ENCODE measurements at places on chromosomes 13 and 19.
A peak's percentile ranks its signal among the peaks of the same experiment; 100 is the strongest.

- DNase-seq: no peak
These were observed 14.3 kb upstream of the HNRNPUL1 start for GRCh38 chr19:41249707-41250423.

DNA sequence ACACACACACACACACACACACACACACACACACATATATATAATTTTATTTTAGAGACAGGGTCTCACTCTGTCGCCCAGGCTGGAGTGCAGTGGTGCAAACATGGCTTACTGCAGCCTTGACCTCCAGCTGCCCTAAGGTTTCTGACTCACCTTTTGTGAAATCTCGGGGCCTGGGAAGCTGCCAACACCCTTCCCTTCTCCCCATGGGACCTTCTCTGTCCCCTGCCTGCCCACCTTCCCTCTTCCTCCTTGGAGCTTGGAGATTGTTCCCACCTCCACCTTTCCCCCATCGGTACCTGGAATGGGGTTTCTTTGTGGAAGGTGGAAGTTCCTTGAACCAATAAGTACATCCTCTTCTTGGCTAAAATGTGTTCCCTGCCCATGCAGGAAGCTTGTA is 6.3 kb downstream of the ARRDC5 start:
- no peak for DNase-seq

DNA sequence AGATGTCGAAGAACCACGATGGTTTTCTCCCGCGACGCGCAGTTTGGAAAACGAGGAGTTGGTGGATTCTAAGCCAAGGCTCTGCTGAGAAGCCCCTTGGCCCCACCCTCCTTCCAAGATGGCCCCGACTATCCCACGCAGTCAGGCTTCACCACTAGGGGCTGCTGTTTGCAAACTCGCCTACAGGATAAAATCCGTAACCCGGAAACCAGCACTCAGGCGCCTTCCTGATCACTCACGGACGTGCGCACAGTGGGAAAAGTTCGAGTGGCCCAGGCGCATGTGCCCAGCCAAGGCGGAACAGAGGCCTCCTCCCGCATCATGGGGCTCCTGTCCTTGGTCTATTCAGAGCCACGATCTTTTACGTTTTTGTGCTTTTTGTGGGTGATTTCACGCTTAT is 19.2 kb upstream of the UQCR11 start:
- peak; percentile 55 for DNase-seq

- no peak for DNase-seq
These were observed 752.2 kb downstream of the EFNB2 start for GRCh38 chr13:105783261-105783660.

- no peak for DNase-seq
These were observed 7.2 kb upstream of the BCL3 start for GRCh38 chr19:44741258-44741731.

- no peak for DNase-seq
These were observed 357.3 kb downstream of the ZNF536 start for GRCh38 chr19:30729451-30729850.

DNA sequence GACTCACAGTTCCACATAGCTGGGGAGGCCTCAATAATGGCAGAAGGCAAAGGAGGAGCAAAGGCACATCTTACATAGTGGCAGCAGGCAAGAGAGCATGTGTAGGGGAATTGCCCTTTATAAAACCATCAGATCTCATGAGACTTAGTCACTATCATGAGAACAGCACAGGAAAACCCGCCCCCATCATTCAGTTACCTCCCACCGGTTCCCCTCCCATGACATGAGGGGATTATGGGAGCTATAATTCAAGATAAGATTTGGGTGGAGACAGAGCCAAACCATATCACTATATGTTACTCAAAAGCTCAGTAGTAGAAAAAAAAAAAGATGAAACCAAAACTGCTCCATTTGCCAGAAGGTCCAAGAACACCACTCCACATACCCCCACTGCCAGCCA is 58.5 kb downstream of the DNAJC15 start:
- no peak for DNase-seq

DNA sequence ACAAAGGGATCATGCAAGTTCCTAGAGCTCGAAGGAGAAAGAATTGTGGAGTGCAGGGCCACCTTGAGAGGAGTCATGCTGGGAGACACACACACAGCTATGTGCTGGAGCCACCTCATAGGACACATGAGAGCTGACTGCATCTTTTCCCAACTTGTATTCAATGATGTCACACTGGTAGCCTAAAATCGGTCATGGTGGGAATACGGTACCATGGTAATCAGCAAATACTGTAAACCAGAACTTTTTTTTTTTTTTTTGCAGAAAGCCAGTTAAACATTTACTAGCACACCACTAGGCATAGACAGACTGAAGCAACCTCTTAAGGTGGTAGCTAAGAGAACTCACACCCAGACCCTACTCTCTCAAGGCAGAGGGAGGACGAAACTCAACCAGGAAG is 47.0 kb upstream of the INTS6 start:
- no peak for DNase-seq

GRCh38 chr19:40936755-40937154 is 54.3 kb upstream of the CYP2B6 start:
- no peak for DNase-seq

DNA sequence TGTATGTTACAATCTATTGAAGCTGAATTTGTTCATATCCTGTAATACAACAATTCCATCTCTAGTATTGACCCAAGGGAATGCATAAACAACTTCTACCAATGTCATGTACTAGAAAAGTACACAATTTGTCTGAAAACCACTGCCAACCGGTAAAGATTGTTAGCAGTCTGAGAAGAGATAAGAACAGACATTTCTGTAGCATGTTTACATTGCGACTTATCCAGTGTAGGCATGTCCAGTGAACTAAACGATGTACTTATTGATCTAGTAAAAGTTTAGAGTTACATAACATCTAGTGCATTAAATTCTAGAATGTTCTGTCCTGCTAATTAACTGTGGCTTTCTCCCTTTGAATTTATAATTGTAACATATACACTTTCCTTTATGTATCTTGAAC is 425.9 kb downstream of the SLITRK6 start:
- no peak for DNase-seq

GRCh38 chr13:23380534-23380933 is 53.0 kb downstream of the SACS start:
- DNase-seq: no peak

DNA sequence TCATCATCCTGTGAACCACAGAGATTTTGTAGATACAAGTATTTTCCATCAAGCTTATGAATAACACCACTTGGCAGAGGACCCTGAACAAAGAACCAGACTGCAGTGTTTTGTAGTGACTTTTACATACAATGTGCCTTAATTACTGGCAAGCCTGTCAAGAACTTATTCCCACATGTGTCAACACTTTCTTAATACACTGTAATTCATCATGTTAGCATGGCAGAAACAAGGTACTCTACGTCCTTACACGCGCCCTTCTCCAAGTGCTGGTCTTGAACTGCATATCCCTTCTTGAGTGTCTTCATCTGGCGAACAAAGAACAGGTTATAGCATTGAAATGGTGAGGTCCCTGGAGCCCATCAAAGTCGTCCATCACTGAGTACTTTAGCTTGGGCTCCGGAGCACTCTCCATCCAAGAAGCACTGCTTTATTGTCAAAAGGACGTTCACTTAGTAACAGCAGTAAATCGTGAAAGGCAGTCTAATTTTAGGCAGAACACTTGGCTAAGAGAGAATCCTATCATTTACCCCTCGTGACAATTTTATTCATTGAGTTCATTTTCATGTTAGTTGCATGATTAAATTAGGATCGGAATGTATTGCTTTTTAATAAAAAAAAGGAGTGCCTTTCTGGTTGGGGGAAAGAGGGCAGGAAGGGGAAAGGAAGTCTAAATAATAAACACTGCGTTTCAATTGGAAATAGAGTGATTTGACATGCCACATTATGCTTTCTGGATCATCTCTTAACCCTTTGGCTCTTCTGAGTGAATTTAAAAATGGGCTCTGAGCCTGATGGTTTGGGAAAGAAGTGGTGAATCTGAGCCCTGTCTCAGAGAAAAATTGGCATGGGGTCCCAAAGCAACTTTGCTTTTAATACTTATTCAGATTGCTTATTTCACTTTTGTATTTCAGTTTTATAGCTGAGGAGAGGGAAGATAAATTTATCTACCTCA is 376.1 kb downstream of the DLEU7 start:
- no peak for DNase-seq

GRCh38 chr13:50357586-50358118 is 342.4 kb downstream of the KCNRG start:
- no peak for DNase-seq

GRCh38 chr13:95315752-95316151 is 14.5 kb upstream of the ABCC4 start:
- no peak for DNase-seq

DNA sequence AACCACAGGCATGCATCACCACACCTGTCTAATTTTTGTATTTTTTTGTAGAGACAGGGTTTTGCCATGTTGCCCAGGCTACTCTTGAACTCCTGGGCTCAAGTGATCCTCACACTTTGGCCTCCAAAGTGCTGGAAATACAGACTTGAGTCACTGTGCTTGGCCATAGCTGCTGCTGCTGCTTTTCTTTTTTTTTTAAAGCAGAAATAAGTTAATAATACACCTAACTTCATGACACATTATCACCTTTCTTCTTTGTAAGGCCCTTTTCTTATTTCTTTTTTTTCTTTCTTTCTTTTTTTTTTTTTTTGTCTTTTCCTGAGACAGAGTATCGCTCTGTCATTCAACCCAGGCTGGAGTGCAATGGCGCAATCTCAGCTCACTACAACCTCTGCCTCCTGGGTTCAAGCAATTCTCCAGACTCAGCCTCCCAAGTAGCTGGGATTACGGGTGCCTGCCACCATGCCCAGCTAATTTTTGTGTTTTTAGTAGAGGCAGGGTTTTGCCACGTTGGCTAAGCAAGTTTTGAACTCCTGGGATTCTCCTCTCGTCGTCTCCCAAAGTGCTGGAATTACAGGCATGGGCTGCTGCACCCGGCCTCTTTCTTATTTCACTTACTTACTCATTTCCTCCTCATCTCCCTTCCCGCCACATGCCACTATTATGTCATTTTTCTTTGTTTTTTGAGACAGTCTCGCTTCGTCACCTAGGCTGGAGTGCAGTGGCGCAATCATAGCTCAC is 8.7 kb downstream of the SHKBP1 start:
- peak; percentile 52 for DNase-seq

- DNase-seq: peak; percentile 35
These were observed 534 bp upstream of the HPN start for GRCh38 chr19:35040826-35041547.

DNA sequence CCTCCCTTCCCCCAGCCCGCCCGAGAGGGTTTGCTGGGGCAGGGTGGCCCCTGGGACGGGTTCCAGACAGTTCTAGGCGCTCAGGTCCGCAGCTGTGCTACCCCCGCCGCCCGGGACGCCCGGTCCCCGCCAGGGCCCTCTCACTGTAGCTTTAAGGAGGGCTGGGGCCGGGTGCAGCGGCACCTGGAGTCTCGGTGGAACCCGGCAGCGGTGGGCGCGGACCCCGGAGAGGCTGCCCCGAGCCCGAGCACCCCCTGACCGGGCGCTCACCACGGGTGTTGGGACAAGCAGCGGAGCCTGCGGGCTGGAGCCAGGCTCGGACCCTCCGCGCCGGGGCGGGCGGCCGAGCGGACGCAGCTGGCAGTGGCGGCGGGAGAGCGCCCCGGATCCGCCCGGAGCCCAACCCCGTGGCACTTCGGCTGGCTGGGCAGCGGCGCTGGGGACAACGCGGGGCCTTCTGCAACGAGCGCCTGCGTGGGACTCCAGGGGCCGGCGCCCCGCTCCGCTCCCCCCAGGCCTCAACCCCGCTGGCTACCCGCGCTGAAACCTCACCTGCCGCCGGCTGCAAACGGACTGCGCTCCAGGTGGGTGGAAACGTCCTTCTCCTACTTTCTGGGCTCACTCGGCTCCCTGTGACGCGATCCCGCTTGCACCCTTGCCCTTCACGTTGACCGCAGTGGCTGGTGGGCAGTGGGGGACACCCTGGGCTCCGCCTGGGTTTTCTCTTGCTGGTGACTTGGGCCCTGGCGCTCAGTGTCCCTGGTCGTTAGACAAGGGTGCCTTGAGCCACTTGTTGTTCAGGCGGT is 81.1 kb downstream of the ZNF429 start:
- DNase-seq: no peak

GRCh38 chr19:52307275-52307674 is 10.3 kb downstream of the ZNF480 start:
- no peak for DNase-seq

DNA sequence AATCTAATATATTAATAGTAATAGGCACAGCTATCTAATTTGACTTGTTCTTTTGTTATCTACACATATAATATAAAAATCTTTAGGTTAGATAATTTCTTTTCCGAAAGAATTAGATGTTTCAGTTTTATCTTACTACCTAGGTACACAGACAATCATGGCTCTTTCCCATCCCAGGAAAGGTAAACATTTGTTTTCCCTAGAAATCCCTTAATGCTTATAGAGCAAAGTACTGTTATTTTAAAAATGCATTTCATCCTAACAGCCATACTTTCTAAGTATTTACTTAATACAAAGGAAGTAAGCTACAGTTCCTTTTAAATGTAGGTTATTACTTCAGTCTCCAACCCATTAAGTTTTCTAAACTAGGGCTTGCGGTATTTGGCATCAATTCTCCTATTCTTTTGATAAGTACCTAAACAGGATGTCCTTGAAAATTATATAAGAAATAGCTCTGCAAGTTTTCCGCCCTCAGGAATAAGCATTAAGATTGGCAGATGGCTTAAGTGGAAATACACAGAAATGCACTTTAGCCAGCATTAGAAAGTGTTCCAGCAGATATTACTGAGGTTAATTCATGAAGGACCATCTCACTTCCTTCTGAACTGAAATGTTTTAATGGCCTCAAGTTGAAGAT is 616.2 kb upstream of the SPRY2 start:
- no peak for DNase-seq

DNA sequence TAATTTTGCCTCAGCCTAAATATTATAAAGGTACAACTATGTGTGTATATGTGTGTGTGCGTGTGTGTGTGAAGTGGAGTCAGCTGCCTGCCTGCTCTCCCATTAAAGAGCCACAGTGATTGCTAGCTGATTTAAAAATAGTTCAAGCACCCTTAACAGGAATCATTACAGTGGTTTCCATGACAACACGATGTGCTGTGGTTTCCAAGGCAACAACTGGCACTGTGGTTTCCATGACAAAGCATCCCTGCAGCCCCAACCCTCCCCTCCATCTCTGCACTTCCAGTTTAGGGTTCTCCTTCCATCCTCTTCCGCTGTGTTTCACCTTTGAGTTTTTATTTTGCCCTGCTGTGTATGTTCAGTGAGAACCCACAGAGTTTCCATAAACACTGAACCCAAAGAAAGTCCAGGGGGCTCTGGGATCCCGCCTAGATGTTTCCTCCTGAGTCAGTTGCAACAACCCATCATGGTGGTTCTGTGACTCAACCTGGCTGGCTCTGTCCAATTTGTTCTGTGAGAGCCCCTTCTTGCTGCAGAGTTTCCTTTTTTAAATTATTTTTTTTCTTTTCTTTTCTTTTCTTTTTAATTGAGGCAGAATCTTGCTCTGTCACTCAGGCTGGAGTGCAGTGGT is 7.1 kb upstream of the PNMA8A start:
- DNase-seq: peak; percentile 24

GRCh38 chr19:28330831-28331230 is 882.1 kb downstream of the UQCRFS1 start:
- DNase-seq: no peak

Data from CD4-positive, alpha-beta T cell treated with Interleukin-15 for 1 hour (primary cell).